SK-N-SH treated with all-trans-retinoic acid at 6 μM for 48 hours (cell line): ENCODE measurements at places on chromosomes 5 and 9.

DNA sequence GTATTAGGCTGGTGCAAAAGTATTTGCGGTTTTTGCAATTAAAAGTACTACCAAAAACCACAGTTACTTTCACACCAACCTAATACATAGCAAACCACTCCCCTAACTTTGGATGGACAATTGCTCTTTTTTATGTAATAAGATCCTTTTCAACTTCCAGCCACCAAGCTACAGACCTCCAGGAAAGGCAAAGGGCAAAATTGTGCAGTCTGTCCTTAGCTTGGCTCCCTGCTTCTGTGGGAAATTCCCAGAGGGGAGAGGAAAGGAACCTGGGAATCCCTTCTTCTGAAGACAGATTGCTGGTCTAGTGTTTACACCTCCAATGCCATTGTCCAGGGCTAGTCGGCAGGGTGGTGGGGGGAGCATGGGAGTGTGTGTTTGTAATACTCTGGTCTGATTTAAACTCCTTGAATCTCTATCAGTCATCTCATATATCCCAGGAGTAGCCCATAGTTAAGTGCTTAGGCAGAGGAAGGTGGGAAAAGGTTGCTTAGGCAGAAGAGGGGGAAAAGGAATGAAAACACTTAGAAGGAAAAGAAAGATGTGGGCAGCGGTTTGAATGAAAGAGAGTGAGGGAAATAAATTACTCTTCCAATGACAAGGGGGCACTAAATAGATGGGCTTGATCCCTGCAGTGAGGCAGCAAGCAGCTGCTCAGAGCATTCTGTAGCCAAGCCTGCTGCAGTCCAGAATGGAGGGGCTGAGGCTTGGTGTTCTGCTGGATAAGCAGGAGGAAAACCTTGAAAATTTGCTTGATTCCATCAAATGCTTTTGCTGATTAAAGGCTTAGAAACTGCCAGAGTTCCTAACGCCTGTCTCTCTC lies 86.9 kb upstream of the MAP1B start:
- peak; percentile 34; the same call in 1 of the 3 replicates for ATAC-seq

DNA sequence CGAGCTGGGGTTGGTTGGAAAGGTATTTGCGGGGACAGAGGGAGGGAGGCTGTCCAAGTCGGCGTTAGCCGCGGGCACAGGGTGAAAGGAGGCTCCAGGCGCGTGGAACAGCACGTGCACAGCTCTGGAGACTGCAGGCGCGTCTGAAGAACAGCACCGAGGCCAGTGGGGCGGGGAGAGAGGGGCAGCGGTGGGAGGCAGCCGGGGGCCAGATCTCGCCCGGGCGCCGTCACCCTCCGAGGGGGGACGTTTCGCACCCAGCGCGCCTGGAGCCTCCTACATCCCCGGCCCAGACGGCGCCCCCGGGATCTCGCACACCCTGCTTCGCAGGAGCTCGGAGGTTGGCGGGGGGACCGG lies 79.6 kb downstream of the NTNG2 start:
- no peak for ATAC-seq

DNA sequence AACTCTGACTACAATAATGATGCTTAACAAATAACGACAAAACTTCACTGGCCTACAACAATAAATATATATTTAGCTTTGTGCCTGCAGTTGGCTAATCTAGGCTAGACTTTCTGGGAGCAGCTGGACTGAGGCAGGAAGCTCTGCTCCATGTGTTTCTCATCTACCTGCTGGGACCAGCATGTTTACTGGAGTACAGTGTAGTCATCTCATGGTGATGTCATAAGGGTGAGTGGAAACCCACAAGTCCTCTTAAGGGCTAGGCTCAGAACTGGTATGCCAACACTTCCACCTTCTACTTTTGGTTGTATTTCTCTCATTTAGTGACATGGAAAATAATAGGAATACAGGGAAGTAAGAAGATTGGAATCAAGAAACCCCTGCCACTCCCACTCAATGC lies 85.7 kb upstream of the NIPBL start:
- ATAC-seq = no peak

GRCh38 chr5:90055831-90056328 lies 353.7 kb downstream of the CETN3 start:
- peak; percentile 92 for ATAC-seq

DNA sequence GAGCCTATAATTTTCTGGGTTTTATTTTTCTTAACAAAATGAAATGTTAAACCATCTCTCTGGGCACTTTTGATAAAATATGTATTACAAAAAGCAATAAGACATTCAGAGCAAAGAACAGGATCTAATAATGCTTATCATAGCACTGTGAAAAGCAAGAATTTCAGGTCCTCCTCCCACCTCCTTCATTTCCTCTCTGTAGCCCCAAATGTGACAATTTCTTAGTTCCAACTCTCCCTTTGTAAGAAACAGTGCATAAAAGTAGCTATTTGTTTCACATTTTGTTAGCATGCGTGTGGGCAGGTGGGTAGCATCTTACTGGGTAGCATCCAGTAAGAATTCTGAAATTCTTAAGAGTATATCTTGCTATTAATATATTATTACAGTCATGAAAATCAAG lies 130.9 kb upstream of the RASA1 start:
- no peak for ATAC-seq

DNA sequence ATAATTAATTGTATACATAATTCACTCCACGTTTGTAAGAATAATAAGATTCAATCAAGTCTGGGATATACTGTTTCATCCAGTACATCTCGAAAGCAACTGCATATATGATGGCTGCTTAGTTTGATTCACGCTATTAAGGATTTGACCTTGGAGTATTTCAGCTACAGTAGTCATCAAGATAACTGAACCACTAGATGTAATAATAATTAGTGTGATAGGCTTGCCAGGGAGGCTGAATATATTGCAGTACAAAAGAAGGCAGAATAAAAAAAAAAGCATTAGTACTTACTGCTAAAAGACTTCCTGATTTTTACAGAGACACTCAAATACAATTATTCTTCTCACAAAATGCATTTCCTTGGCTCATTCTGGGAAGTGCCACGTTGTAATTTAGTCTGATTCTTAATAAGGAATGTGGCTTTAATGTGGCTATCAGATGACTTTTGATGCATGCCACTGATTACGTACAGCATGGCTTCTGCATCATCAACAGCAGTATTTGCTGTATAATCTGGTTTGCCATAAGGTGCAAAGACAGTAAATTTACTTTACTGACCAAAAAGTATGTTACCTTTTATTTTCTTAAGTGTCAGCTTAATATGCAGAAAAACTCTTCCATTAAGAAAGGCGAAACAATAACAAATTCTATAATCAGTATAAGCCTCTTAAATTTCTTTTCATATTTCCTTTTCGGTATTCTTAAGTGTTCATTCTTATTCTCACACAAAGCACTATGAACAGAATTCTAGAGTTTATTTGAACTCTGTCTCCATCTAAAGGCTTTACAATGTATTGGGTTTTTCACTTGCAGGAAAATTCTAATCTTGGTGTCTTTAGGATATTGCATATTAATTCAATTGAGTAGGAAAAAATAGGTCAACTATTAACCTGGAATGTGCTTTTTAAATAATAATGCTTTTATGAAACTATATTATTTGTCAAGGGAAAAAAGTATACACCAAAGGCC lies 166.4 kb downstream of the SLF1 start:
- ATAC-seq = peak; percentile 63; the same call in 2 of the 3 replicates

DNA sequence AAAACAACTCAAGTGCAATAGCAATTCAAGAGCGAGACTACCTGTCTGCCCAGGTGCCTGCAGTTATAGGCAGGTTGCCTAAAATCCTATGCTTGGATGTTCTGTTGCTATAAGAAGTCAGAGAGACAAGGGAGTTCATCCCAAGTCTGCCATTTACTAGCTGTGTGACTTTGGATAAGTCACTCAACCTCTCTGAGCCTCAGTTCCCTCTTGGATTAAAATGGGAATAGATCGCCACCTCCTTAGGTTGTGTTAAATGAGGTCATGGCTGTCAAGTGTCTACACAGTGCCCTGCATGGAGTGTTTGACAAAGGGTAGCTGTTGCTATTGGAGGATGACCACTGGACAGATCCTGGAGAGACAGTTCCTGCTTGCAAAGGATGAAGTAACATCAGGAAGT lies 1.3 kb upstream of the ZBTB34 start:
- no peak for ATAC-seq

DNA sequence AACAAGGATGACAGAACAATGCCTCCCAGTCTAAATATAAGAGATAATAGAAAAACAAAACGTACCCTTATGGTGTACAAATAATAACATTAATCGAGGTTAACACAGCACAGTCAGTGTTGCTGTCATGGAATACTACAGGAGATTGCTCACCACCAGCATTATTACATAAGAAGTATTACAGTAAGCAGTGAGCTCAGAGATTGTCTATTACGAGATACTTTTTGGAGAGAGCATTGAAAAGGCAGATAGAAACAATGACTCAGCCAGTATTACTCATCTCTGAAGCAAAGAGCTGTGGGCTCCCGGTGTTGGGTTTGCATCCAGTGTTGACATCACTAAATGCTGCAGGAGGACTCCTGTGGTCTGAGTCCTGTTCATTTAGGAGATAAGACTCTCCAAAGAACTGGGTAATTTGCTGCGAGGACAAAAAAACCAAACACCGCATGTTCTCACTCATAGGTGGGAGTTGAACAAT lies 191.9 kb upstream of the SEMA6A start:
- no peak for ATAC-seq

DNA sequence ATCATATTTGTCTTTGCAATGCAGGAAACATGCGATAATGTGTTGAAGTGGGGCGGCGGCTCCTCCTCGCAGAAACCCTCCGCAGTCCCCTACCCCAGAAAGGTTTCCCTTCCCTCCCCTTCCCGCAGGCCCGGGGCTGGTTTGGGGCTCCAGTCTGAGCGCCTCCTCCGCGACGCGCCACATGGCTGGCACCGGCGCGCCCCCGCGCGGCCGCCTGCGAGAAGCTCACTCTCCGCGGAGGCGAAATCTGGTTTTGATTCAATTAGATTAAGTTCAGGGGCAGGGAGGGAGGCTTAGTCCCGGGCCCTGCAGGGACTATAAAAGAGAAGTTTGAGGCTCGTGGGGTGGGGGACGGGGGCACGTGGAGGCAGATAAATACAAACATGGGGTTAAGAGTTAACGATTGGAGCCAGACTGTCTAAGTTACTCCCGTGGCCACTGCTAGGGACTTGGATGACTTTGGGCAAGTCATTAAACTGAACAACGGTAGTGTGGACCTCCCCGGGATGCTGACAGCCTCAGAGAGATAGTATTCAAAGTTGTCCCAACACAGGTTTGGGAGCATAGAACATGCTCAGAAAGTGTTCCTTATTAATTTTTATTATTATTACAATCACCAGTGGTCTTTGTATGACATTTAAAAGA lies 69.4 kb downstream of the MSX2 start:
- peak; percentile 99 for ATAC-seq

GRCh38 chr5:18497089-18497488 lies 862.8 kb downstream of the TAF11L14 start:
- no peak for ATAC-seq

GRCh38 chr5:76689321-76690036 lies 26.4 kb upstream of the F2R start:
- peak; percentile 87 for ATAC-seq

- ATAC-seq = peak; percentile 58
Measured at GRCh38 chr9:92360083-92360482, 34.3 kb downstream of the CENPP start.

GRCh38 chr5:79694652-79695051 lies 5.0 kb downstream of the CMYA5 start:
- ATAC-seq = peak; percentile 40; the same call in 1 of the 3 replicates

GRCh38 chr5:151058301-151058700 lies 22.5 kb downstream of the TNIP1 start:
- ATAC-seq = no peak

GRCh38 chr5:78896132-78896531 lies 89.0 kb downstream of the ARSB start:
- ATAC-seq = peak; percentile 78

DNA sequence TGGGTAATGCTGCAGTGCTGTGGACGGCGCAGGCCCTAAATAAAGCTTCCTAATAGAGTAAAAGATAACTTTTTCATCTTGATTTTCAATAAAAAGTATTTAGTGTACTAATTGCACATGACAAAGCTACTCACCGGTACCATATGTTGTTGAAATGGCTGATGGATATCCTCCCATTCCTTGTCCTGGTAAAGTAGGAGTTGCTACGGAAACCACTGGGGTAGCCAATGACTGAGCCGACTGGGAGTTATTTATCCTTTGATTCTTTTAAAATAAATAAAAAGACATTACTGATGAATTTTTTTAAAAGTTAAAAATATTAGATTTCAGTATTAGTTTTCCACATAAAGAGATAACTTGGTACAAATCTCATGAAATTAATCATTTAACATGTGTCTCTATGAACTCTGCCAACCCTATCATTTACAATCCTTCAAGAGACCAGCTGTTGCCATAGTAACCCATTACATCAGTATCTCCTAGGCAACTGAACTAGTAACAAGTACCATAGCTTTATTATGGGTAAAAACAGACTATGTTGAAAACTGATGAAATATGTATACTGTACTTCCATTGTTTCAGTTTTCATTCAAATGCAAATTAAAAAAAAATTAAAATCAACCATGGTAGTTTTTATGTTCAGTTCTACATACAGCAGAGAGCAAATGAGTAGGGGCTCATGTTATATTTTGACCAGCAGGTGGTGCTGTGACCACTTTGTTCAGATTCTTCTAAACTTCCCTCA lies 153.7 kb downstream of the MEF2C start:
- ATAC-seq = peak; percentile 94

GRCh38 chr9:7287065-7287464 lies 512.5 kb downstream of the DMAC1 start:
- ATAC-seq = no peak
